Sigmoid colon (tissue), 7 donors: ENCODE measurements at places on chromosomes 4 and X. TPM values are rescaled to one million over a fixed set of nuclear protein-coding genes. Genes with fewer than 3 reads are reported as not detected.

DNA sequence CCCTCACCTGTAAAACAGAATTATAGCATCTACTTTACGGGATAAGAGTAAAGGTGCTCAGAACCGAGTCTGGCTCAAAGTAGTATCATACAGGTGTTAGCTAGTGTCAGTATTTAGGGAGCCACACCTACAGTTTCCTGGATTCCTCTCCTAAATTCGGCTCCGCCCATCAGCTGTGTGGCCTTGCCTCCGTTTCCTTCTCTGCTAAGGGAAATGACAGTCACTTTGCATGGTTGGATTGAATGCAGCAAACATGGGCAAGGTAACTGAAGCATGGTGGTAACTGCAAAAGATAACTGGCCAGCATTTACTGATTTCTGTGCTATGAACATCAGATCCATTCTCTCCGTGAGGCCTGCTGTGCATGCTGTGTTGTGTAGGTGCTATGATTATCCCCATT is 2.8 kb downstream of the PPP1R3F start:
- H3K4me1 ChIP-seq, result no peaks in the 10 kb centered on the region
- no peaks in the 10 kb centered on the region for H3K27me3 ChIP-seq
- H3K4me3 ChIP-seq, result no peak overlapping the region
- peak; percentile 27 for DNase-seq
- H3K27ac ChIP-seq, result no peak overlapping the region
- H3K36me3 ChIP-seq, result no peaks in the 10 kb centered on the region

DNA sequence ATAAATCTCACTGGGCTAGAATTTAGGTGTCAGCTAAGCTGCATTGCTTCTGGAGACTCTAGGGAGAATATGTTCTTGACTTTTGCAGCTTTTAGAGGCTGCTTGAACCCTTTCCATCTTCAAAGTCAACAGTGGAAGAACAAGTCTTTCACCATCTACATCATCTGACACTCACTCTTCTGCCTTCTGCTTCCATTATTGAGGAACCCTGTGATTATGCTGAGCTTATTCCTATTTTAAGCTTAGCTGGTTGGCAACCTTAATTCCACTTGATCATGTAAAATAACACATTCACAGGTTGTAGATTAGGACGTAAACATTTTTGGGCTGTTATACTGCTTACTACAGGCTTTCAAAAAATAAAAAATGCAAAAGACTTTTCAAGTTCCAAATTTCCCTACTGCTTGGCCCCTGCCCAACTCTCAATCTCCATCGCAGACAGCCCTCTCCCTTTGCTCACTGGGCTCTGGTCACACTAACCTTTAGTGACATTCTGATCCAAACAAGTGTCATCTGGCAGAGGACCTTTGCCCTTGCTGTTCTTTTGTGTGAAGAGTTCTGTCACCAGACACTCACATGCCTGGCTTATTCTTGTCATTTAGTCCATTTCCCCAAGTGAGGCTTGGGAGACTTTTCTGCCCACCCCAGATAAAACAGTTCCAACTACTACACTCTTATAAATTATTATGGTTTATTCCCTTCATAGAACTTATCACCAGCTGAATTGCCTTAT is 1056.0 kb downstream of the STIM2 start:
- no peak overlapping the region for H3K27ac ChIP-seq
- DNase-seq, result no peak
- no peaks in the 10 kb centered on the region for H3K36me3 ChIP-seq
- no peaks in the 10 kb centered on the region for H3K27me3 ChIP-seq
- H3K4me3 ChIP-seq, result no peak overlapping the region
- no peaks in the 10 kb centered on the region for H3K4me1 ChIP-seq

DNA sequence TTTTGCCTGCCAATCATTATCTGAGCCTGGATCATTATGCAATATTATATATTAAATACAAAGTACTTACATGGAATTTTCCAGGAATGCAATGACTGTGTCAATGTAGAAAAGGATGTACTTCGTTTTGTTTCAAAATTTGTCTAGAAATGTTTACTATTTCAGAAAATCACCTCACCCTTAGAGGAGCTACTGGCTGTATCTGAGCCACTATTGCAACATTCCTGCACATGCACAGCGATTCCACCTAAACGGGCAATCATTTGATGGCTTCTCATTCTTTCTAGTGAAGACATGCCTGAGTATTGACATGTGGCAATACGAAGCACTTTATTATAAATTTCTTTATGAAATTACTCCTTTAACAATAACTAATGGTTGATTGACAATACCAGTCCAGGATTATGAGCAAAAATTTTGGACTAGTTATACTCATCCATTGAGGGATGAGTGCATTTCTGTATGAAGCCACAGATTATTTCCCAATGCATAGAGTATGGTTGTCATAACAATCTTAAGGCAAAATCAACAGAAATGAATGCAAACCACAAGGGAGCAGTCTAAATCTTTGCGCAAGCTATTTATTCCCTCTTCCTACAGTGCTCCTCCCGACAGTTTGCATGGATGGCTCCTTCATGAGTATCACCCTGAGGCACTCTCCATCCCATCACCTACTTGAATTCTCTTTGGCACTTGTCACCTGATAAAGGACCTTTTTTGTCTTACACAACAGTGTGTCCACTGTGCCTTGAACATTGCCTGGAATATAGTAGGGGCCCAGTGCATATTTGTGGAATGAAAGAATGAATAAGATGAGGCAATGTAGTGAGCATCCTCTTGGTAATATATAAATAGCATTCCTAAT is 35.8 kb upstream of the MMAA start:
- H3K27me3 ChIP-seq, result no peaks in the 10 kb centered on the region
- H3K27ac ChIP-seq, result no peak overlapping the region
- no peak for DNase-seq
- no peak overlapping the region for H3K4me3 ChIP-seq
- H3K4me1 ChIP-seq, result no peaks in the 10 kb centered on the region
- no peaks in the 10 kb centered on the region for H3K36me3 ChIP-seq

- no peaks in the 10 kb centered on the region for H3K4me1 ChIP-seq
- no peak overlapping the region for H3K27ac ChIP-seq
- H3K4me3 ChIP-seq, result no peak overlapping the region
Measured at GRCh38 chr4:36267486-36268268, 13.7 kb upstream of the DTHD1 start.

GRCh38 chrX:69988955-69989394 is 60.8 kb downstream of the AWAT2 start:
- no peak overlapping the region for H3K27ac ChIP-seq
- no peaks in the 10 kb centered on the region for H3K36me3 ChIP-seq
- no peaks in the 10 kb centered on the region for H3K27me3 ChIP-seq
- DNase-seq, result no peak
- no peak overlapping the region for H3K4me3 ChIP-seq

The KLHL2 gene
- total RNA-seq, result 25.7 TPM

The NRK gene
- total RNA-seq, result 3.4 TPM

The ADGRG4 gene
- not detected for total RNA-seq

The CHIC1 gene
- 19.7 TPM for total RNA-seq

The P2RY10 gene
- total RNA-seq, result not detected

The VCX3A gene
- total RNA-seq, result not detected

The DNAAF6 gene
- not detected for total RNA-seq

The TEX13D gene
- not detected for total RNA-seq

The ANXA3 gene
- total RNA-seq, result 17.8 TPM

The FABP2 gene
- not detected for total RNA-seq
